ENCODE measurements at places on chromosomes 5 and 9.

DNA sequence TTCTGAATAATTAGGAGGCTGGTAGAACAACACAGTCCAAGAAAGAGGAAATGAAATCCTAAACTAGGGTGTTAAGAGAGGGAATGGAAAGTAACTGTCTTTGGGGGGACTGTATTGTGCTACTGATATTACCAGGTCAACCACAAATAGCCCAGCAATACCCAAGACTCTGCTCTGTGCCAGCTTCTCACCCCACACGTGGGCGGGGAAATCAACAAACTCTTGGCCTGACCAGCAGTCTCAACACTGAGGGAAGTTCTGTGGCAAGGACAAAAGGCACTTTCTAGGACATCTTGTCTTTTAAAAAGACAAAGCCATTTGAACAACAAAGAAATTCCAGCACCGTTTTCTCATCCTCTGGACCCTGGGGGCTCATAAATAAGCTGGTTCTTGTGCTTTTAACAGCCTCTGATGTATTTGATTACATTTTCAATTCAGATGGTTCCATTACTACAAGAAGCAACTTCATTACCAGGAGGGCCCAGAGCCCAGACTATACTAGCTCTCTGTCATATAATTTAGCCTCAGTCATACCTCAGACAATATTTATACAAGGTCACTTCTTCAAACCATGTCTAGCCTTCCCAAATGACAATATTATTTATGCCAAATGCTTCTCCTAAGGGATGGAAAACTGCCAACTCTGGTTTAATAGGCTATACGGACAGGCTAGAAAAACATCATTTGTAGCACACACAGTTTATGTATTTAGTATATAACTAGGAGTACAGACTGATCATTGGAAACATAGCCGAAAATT is 297.8 kb downstream of the CWC27 start:
- DNase-seq, result no peak

- DNase-seq, result no peak
These were observed 24.7 kb downstream of the PRLR start for GRCh38 chr5:35205606-35206005.

DNA sequence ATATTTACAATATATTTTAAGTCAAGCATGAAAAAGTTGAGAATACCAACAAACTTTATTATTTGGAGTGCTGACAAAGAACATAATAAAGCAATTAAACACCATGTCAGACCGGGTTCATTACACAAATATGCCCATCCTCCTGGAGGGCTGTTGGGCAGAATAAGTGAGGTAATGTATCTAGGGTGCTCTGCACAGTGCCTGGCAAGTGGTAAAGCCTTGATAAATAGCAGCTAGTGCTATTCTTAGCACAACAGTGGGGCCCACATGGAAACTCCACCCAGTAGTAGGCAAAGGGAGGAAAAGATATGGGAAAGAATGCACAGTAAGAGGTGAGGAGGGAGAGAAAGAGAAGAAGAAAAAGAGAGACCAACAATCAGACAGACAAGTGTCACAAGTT is 97.7 kb downstream of the SLC1A3 start:
- DNase-seq, result no peak

GRCh38 chr5:115435065-115435777 is 109.4 kb downstream of the FEM1C start:
- no peak for DNase-seq

DNA sequence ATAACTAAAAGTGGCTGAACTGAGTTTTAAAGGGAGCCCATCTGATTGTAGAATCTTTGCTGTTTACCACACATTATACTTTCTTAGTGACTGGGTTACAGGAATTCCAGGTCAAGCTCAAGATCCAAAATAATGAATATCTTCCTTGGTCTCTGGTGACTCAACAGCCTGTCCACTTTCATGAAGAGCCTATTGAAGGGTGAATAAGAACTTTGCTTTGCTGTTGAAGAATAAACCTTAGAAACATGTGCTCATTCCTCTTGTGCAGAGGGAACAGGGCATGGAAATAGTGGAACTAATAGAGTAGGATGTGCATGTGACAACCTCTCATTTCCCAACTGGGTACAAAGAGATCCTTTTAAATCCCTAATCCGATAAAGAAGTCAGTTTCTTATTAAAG is 21.4 kb downstream of the ALDH1A1 start:
- no peak for DNase-seq

DNA sequence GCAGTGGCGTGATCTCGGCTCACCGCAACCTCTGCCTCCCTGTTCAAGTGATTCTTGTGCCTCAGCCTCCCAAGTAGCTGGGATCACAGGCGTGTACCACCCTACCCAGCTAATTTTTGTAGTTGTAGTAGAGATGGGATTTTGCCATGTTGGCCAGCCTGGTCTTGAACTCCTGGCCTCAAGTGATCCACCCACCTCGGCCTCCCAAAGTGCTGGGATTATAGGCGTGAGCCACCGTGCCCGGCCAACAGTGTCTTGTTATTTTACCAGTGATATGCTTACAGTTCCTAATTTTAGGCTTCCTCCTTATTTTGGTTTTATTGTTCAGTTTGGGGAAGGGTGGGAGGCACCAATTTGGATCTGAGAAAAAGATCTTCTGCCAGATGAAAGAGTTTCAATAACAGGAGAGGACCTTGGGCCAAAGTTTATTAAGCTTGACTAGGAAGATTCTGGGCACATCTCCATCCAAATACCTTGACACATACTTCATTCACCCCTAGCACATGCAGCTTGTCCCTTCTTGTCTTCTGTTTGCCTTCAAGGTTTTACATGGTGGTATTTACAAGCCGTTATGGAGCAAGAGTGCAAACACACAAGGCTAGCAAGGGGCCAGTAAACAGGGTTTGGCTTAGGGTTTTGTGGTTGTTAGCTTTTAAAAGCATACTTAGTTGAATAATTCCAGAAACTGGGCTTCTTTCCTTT is 168.1 kb upstream of the DMRT1 start:
- no peak for DNase-seq

DNA sequence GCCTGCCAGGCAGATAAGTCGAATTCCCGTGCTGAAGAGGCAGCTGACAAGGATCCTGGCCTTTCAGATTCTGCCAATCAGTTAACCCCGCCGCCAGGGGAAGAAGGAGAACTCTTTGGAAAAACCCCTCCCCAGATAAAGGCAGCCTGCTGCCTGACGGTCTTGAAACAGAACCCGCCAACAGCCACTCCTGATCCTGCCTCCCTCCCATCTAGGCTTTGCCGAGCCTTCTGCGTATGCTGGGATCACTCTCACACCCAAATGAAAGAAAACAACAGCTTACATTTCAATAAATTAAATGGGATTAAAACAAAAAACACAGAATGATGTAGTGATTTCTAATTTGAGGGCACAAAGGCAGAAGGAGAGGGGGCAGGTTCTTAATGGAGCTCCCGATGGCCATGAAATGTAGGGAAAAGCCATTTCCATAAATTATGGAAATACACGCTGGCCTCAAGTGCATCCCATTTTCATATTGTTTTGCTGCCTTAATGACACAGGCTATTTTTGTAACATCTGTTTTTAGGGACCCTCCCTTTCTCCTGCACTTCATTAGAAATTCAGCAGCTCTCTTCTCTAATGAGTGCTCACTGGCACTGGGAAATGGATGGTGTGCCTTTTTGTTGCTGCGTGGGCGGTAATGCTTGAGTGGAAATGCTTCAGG is 319.1 kb downstream of the MED10 start:
- DNase-seq, result no peak

DNA sequence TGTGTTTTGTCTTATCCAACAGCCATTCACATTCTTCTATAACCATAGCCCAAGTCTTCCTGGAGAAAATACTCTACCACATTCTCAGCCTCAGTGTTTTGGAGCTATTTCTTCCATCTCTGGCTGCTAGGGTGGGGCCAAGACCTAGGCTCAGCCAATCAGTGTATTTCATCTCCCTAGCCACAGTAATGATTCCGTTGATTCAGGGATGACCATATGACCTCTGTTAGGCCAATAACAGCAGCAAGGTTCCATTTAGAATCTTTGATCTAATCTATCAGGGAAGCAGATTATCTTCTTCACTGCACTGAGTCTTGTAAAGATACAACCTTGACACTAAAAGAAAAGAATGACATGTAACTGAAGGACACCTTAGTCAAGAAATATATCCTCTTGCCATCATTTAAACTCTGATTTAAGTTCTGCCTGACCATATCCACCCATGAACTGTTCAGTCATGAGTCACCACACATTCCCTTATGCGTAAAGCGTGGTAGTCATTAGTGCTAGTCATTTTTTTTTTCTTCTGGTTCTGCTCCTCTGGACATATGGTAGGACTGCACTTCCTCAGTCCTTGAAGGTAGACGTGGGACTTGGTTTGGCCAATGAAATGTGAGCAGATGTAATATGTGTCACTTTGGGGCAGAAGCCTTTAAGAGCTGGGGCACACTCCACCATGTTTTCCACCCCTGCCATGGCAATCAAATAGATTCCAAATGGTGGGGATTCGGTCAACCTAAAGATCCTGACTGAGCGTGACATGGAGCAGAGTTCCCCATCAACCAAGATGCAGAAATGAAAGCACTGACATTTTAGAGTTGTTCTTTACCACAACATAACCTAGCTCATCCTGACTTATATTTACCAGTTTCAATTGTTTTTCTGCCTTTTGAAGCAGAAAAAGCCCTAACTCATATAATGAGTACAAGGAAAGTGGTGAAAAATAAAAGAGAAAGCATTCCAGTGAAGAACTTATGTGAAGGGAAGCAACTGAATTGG is 12.7 kb upstream of the PRELID2 start:
- no peak for DNase-seq

GRCh38 chr9:111187376-111187775 is 142.6 kb downstream of the OR2K2 start:
- DNase-seq, result no peak

DNA sequence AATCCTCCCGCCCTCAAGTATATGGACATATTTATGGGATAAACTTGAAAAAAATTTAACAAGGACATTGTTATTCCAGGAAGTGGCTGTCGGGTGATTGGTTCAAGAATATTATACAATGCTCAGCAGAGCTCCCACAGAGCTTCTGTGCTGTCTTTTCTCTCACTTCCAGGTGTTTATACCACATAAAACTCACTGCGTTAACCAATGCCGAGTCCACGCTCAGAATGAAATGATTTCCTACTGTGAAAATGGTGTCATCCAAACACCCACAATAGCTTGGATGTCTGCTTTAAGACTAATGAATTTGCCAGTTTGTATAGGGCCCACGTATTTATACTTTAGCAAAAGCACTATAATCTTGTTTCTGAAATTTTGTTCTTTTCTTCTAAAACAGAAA is 368.2 kb downstream of the NDUFS4 start:
- no peak for DNase-seq

DNA sequence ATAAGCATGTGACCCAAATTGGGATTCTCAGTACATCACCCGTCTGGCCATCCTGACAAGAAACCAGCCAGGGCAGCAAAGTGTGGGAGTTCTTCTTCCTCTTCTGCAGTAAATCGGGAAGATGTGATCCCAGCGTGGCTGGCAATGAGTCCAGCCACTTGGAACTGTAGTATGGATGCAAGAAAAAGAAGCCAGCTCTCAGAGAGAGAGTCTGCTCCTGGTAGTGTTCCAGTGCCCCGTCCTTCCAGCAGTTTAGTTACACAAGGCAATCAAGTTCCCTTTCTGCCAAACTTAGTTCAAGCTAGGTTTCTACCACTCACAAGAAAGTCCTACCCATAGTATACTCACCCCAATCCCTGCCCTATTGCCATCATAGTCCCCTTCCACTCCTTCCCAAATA is 65.6 kb downstream of the CDK5RAP2 start:
- no peak for DNase-seq

DNA sequence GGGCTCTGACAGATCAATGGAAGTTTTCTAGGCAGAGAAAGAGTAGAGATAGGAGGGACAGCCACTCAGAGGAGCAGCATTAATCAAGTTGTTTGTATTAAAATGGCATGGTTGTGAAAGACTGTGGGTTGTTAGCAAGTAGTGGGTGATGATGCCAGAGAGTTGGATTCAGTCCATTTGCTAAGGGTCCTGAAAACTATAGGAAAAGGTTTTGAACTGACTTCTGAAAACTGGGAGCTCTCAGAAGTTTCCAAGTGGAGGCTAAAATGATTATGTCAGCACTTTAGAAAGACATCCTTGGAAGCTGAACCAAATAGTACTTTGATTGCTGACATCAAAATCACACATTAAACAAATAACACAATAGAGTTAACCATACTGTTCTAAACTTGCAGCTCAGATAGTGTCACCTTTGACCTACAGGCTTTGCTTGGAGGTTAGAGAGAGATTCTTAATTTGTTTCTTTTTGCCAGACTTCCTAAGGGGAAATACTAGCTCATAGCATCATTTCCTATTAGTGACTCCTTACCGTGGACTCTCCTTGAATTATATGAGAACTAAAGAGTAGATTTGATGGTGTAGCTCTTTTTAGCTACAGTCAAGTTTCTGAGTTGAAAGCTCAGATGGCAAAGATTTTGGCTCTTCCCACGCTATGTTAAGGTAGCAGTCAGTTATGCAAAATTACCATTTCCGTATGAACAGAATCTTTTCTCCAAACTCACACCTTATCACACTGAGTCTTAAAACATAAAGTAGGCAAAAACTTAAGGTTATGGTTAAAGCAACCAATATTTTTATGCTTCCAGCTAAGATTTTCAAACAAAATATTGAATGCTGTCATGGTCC is 277.1 kb downstream of the NR3C1 start:
- no peak for DNase-seq

DNA sequence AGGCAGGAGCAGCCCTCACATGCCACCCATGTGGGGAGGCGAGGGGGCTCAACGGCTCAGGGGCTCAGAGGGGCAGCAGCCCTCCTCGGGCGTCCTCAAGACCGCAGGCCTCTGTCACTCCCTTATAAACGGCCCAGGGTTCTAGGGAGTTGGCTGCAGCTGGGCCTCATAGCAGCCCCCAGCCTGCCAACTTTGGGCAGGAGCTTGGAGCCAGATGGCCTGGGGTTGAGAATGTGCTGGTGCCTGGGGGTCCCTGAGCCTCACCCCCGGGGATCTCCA is 51.0 kb upstream of the RNU6ATAC start:
- no peak for DNase-seq
